ENCODE measurements at places on chromosomes 12 and 14. TPM values are rescaled to one million over a fixed set of nuclear protein-coding genes. Genes with fewer than 3 reads are reported as not detected.

The LAG3 gene
- total RNA-seq: 0.14 TPM

The CLEC9A gene
- not detected for total RNA-seq

The RIMBP2 gene
- 0.18 TPM for total RNA-seq

The ABCC9 gene
- total RNA-seq: 10.7 TPM

The PAX9 gene
- total RNA-seq: 0.09 TPM

The PTHLH gene
- 2.0 TPM for total RNA-seq

The GZMB gene
- total RNA-seq: not detected

The METTL3 gene
- 41.5 TPM for total RNA-seq

The MAP1LC3B2 gene
- 0.28 TPM for total RNA-seq

The CAPZA3 gene
- total RNA-seq: 0.14 TPM

The PRPH gene
- total RNA-seq: 0.46 TPM

The MYF6 gene
- not detected for total RNA-seq

The GNPTAB gene
- 28.2 TPM for total RNA-seq

The CACNA1C gene
- total RNA-seq: 5.0 TPM

The KRT74 gene
- total RNA-seq: not detected

The GLIPR1L2 gene
- 0.71 TPM for total RNA-seq

The SPRYD3 gene
- total RNA-seq: 31.2 TPM

The CHGA gene
- total RNA-seq: not detected

The FUT8 gene
- 137 TPM for total RNA-seq

The ITGB7 gene
- total RNA-seq: 0.37 TPM

The CLSTN3 gene
- 13.7 TPM for total RNA-seq

The INHBC gene
- total RNA-seq: not detected

The ADSS1 gene
- total RNA-seq: 5.3 TPM

The SMCO2 gene
- 0.14 TPM for total RNA-seq

The ATL1 gene
- total RNA-seq: 7.0 TPM

The TMEM121 gene
- total RNA-seq: 10.0 TPM

The VPS33A gene
- total RNA-seq: 18.1 TPM

The FLVCR2 gene
- 0.92 TPM for total RNA-seq

The SLC2A3 gene
- 80.4 TPM for total RNA-seq

The RNASE2 gene
- not detected for total RNA-seq

The SERPINA4 gene
- total RNA-seq: not detected

The CYP46A1 gene
- total RNA-seq: under 0.01 TPM

The IKBIP gene
- 51.6 TPM for total RNA-seq

The DPF3 gene
- total RNA-seq: 2.4 TPM

The TAS2R9 gene
- total RNA-seq: not detected

The RNFT2 gene
- total RNA-seq: 1.3 TPM

The SRRM4 gene
- total RNA-seq: under 0.01 TPM

The RGS6 gene
- total RNA-seq: not detected

The SLC38A1 gene
- total RNA-seq: 93.5 TPM

Data from smooth muscle cell of bladder (primary cell).